ENCODE measurements at places on chromosomes 12 and 14. TPM values are rescaled to one million over a fixed set of nuclear protein-coding genes. Genes with fewer than 3 reads are reported as not detected.

DNA sequence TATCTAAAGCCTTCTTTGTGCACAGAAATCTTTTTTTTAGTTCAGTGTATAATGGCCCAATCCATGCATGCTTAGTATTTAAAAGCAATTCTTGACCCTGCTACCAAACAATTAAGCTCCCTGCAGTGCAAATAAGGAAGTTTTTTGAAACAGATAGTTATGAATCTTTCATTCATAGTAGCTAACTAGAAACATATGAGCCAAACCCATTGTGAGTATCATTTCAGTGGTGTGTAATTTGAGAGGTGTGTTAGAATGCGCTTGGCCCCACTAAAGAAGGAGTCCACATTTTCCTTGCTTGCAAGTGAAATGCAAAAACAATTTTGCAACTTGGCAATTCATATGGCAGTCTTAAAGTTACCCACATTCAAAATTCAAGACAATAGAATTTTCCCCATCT lies 14.4 kb downstream of the EPS8 start:
- no peak for DNase-seq

- DNase-seq = no peak
Observed at GRCh38 chr12:47754126-47754525, 4.6 kb downstream of the RAPGEF3 start.

- no peak for DNase-seq
Observed at GRCh38 chr12:131803961-131804521, 24.2 kb upstream of the MMP17 start.

- DNase-seq = no peak
Observed at GRCh38 chr14:104827177-104828055, 26.5 kb downstream of the ZBTB42 start.

GRCh38 chr14:45946251-45946650 lies 693.2 kb upstream of the MIS18BP1 start:
- no peak for DNase-seq

DNA sequence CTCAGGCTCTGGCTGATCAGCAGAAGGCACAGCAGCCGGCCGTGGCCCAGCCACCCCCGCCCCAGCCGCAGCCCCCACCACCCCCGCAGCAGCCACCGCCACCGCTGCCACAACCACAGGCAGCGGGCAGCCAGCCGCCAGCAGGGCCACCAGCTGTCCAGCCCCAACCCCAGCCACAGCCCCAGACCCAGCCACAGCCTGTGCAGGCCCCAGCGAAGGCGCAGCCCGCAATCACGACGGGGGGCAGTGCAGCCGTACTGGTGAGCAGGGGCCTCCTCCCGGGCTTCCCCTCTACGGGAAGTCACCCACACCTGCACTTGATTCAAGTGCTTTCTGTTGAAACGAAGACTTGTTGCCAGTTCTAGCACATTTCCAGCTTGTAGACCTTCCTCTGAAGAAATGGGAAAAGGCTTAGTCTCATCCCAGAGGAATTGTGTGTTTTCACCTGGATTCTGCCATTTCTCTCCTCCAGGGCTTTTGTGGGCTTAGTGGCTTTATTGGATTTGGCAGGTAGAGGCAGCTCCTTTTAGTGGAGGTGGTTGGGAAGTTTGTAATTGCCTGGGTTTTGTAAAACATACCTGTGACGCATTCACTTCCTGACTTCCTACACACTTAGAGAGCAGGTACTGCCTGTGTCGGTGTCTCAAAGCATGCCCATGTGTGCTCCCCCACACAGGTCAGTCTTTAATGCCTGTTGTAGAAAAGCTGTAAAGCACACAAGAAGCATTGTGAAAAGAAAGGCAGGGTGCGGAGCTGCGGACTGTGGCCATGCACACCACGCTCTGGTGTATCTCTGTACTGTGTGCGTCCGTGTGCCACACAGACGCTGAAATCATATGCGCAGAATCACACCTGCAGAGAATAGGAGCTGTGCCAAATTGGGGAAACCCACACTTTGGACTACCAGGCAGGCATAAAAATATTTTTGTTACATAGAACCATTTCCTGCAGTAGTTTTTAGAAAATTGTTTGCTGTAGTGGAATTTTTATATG lies 90.5 kb downstream of the DDX51 start:
- DNase-seq = no peak

DNA sequence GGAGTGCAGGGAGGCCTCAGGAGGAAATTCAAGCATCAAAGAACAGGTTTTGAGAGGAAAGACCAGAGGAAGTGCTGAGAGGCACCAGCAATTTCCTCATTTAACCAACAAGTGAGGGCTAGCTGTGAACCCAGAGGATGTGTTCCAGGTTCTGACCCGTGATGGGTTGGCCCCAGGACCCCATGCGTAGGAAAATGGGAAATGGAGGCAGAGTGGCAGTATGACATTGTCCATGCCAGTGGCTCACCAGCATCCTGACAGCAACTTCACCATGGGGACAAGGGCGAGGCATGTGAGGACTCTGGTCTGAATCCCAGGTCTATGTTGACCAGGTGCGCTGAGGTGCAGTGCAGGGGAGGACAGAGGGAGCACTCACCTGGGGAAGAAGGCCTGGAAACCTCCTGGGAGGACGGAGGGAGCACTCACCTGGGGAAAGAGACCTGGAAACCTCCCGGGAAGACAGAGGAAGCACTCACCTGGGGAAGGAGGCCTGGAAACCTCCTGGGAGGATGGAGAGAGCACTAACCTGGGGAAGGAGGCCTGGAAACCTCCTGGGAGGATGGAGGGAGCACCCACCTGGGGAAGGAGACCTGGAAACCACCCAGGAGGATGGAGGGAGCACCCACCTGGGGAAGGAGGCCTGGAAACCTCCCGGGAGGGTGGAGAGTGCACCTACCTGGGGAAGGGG lies 6.7 kb upstream of the CACNA2D4 start:
- DNase-seq = peak; percentile 37

- no peak for DNase-seq
Observed at GRCh38 chr12:76356071-76356470, 7.9 kb upstream of the BBS10 start.

- DNase-seq = no peak
Observed at GRCh38 chr12:128542844-128543243, 275.9 kb downstream of the TMEM132C start.

GRCh38 chr14:32403021-32403420 lies 73.9 kb downstream of the AKAP6 start:
- no peak for DNase-seq

DNA sequence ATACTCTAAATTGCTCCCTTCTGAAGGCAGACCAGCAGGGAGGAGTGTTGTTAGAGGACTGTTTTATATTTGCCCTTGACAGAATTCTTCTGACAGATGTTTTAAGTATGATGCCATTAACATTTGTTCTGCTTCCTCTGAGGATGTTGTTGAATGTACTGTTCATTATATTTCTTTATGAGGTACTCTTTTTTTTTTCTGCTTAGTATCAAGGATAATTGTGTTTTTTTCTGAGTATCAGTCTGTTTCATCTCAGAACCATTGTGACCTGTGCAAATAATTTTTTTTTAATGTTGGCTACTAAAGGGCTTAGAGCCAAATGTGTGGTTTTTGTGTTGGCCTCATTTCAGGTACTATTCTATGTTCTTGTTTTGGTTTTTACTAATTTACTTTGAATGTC lies 10.6 kb downstream of the METAP2 start:
- DNase-seq = no peak

DNA sequence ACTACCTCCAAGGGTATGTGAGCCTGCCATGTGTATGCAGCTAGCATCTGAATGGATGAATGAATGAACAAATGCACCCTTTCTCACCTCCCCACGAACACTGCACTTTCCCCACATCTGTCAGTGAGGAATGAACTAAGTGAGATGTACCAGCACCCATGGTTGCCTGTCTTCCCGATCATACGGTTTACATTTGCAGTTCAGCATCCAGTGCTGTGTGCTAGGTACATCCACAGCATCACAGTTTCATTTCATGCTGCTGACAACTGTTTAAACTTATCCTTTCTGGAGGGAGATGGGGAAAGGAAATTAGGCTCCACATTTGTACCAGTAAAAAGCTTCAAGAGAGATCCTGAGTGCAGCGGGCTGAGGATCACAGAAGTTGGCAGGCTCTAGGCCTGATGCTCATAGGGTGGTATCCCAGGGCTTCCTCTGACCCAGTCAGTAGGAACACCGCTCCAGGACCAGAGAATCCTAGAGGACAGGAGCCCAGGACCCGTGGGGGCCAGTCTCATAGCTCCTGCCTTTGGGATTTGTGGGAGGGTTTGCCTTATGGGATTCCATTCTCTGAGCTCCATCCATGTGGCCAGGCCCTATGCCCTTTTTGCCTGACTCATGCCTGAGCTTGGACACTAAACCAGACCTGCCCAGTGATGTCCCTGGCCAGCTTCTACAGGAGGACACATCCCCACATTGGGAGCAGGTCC lies 294.5 kb downstream of the CACNA1C start:
- DNase-seq = no peak

- DNase-seq = no peak
Observed at GRCh38 chr12:113960030-113960429, 6.1 kb downstream of the RBM19 start.

- no peak for DNase-seq
Observed at GRCh38 chr12:75489613-75490210, 9.2 kb downstream of the GLIPR1 start.

GRCh38 chr12:92955997-92956663 lies 27.0 kb upstream of the EEA1 start:
- DNase-seq = no peak

GRCh38 chr14:34018125-34018524 lies 67.3 kb upstream of the EGLN3 start:
- DNase-seq = no peak

DNA sequence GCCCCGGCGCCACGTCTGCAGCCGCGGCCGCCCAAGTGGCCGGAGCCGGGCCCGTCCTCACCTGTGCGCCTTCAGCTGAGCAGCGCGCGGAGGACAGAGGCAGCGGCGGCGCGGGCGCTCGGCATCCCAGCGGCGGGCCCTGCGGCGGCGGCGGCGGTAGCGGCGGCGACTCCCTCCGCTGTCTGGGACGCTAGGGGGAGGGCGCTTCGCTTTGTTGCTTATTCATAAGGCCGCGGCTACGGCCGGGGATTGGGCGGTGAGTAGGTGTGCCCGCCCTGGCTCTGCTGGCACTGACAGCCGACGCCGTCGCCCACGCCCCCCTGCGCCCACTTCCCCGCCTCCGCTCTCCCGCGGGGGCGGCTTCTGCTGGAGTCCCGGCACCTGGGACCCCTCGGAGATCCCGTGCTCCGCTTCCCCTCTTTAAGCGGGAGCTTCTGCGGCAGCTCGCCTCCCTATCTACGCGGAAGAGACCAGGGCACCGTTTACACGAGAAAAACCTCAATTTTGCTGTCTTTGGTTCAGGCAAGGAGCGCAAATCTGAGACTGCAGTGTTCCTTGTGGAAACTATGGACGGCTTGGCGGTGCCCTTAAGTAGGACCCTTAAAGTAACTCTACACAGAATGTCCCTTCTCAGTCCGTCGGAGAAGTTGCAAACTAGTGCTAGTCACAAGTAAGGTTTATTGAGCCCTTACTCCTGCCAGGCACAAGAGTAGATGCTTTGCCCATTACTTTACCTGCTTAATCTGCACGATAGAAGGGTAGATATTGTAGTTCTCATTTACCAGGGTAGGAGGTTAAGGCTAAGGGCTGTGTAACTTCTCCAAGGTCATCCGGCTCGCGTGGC lies at the start of gene ARMH4:
ARMH4 (minus strand) TSS at position 200 of the 844 bp plus-strand sequence. CDS start 12,855 bp downstream, outside the sequence.
- peak; percentile 94 for DNase-seq

DNA sequence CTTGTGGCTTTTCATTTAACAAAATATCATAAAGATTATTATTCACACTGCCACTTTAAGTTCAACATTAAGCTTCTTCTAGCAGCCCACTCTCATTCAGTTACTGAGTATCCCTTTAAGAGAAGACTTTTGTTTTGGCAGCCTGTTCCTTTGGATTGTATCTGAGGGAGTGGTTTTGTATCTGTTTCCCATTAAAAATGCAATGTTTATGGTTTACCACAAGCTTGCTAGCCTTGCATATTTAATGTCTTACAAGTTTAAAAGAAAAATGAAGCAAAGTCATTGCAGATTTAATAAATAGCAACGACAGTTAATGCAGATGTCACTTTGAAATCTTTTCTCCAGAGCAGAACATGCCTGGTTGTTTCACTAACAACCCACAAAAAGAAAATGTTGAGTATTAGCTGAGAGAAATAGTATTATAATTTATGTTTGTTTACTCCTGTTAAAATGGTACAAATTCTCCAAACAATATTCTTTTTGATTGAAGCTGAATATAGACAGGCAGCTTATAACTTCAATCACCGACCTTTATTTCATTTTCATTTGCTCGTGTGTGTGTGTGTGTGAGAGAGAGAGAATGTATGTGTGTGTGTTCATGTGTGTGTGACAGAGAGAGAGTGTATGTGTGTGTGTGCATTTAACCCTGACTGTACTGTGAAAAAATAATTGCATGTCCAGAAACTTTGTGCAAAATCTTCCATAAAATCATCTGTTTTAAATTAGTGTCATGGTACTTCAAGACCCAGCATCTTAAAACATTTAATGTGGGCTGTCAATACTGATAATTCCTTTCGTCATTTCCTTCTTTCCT lies 1.8 kb downstream of the DCN start:
- DNase-seq = no peak

GRCh38 chr12:58186914-58187313 lies 245.5 kb downstream of the ATP23 start:
- no peak for DNase-seq

GRCh38 chr14:23067847-23068788 lies 10.8 kb upstream of the CDH24 start:
- no peak for DNase-seq

- DNase-seq = no peak
Observed at GRCh38 chr14:103346286-103346685, 12.2 kb downstream of the EIF5 start.

DNA sequence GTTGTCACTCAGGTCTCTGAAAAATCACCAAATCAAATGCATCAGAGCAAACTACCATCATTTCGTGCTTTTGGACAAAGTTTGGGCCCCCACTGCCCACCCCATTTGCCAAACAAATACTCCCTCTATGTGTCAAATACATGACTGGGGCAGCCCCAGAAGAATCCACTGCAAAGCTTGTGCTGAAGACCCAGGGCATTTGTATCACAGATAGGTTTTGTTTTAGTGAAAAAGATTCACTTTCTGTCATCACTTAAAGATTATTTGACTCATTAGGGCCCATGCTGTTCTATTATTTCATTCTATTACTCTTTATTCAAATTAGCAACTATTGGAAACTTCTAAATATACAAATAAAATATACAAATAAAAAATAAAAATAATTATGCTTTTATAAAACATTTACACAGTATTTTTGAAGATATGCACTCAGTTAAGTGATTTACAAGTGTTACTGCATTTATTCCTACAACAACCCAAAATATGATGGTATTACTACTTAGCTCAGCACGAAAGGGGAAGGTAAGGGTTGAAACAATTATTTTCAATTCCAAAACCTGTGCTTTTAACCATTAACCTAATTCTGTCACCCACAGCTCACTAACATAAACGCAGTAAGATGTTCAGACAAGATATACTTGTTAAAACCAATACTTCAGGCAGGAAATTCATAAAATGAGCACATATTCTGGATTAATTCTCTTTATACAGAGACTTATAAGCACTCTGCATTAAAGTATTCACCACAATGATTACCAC lies 36.5 kb downstream of the LRIG3 start:
- no peak for DNase-seq

Gene ARID2
- 24.0 TPM for total RNA-seq

Gene PPP1R12A
- 441 TPM for total RNA-seq

Gene BDKRB2
- total RNA-seq = 7.3 TPM

Gene BMP4
- total RNA-seq = 21.5 TPM

Gene FBLN5
- 79.7 TPM for total RNA-seq

Gene KNTC1
- total RNA-seq = 4.3 TPM

Data from esophagus muscularis mucosa (tissue), 4 donors.